Kidney glomerular epithelial cell (primary cell): ENCODE measurements at places on chromosomes 2 and 18.
A peak's percentile ranks its signal among the peaks of the same experiment; 100 is the strongest.

- DNase-seq, result peak; percentile 33
Observed at GRCh38 chr2:231680992-231681852, 27.1 kb upstream of the PTMA start.

GRCh38 chr2:118689456-118689855 lies 158.0 kb downstream of the EN1 start:
- DNase-seq, result no peak

GRCh38 chr2:19818543-19818942 lies 83.2 kb downstream of the TTC32 start:
- no peak for DNase-seq

DNA sequence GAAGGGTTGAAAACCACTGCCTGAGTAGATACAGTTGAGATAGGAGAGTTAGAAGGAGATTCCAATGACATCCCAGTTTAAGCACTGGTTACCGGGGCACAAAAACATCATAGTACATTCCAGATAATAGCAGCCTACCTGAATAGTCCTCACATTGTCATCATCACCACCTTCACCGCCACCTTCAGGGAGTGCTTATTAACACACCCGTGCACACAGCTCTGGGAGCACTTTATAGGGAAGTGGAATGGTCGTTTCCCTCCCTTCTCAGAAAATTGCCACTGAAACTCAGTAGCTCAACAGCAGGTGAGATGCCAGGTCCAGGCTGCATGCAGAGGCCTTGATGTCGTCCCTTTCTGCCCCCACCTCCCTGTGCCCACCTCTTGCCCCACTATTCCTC lies 8.2 kb downstream of the SERPINB7 start:
- DNase-seq, result no peak

DNA sequence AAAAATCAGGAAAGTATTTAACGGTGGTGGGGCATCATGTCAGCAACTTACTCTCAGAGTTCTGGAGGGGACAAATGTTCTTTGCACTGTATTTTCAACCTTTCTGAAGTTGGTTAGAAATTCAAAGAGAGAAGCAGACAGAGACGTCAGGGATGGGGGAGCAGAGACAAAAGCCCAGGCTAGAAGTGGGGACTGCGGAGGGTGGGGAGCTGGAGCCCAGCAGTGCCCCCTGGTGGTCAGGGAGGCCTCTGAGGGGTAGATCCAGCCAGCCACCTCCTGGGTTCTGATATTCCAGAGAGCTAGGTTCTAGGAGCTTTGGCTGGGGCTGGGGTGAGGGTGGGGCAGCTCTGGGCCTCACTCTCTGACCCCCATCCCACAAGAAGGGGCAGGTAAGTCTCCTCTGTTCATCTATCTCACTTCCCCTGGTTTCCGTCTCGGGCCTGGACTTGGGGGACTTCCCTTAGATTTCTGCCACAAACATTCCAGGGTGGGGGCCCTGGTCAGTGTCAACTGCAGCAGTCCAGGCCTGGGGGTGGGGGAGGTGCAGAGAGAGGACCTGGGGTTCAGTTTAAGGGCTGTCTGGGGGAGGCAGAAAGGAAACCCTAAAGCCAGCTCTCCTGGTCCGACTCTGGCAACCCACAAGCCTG lies 8.9 kb downstream of the TNS1 start:
- no peak for DNase-seq

DNA sequence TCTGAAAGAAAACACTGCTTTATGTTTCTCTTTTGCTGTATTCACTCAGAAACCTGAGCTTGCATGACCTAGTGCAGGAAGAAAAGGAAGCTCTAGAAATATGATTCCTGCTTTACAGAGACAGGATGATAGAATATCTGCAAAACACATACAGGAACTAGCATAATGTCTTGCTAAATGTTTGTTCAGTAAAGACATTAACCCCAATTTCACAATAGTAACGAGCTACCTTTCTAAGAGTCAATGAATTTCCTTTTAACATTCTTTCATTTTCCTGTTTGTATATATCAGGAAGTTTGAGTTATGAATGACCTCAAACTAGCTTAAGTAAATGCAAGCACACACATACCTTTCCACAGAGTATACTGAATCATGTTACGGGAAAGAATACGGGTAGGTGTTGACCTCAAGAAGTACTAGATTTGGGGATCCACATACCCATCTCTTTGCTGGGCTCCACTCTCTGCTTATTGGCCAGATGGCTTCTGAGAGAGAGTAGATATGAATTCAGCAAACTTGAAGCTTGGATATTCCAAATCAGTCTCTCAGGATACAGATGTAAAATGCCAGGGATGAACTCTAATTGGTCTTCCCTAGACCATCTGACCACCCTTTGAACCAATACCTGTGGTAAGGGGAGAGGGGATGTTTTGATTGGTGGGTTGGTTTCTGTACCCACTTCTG lies 18.2 kb upstream of the ACSL3 start:
- DNase-seq, result no peak

- DNase-seq, result no peak
Observed at GRCh38 chr2:100107906-100108647, 34.3 kb downstream of the AFF3 start.

DNA sequence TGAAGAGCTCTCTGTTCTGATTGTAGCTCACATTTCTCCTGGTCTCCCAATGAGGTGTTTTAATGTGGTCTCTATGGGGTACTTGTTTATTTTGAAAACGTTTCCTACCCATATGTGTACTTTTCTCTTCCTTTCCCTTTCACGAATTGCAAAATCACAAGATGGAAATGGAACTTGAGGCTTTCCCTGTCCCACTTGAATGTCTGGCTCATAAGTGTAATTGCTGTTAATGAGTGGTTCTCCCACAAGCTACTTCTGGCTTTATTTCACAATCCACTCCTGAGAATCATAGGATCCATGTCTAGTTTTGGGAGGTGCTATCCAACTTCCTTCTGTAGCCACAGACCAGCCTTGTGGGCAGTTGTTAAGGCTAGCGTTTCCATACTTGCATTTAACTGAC lies 81.1 kb upstream of the CAVIN2 start:
- DNase-seq, result peak; percentile 62

DNA sequence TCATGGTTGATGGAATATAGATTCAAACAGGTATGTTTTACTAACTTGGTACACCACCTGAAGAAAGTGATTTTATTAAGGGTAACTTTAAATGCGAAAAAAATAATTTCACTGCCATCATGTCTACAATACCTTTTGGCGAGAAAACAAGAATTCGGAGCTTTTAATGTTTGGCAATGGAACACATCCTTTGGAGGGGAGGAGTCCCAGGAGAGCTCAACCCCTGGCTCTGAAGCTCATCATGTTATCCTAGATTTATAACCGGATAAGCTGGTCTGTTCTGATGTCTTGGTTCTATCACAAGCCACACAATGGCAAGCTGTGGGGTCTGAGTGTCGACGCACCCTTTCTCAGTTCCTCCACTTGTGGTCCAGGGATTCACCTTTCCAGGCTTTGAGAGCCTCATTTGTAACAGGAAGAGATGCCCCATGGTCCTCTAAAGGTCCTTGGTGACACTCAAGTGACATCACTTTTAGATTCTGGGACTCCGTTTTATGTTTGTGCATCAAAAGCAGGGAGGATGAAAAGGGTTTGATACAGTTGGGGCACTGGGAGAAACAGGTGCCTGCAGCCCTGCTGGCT lies 172.7 kb downstream of the BCL2 start:
- no peak for DNase-seq

DNA sequence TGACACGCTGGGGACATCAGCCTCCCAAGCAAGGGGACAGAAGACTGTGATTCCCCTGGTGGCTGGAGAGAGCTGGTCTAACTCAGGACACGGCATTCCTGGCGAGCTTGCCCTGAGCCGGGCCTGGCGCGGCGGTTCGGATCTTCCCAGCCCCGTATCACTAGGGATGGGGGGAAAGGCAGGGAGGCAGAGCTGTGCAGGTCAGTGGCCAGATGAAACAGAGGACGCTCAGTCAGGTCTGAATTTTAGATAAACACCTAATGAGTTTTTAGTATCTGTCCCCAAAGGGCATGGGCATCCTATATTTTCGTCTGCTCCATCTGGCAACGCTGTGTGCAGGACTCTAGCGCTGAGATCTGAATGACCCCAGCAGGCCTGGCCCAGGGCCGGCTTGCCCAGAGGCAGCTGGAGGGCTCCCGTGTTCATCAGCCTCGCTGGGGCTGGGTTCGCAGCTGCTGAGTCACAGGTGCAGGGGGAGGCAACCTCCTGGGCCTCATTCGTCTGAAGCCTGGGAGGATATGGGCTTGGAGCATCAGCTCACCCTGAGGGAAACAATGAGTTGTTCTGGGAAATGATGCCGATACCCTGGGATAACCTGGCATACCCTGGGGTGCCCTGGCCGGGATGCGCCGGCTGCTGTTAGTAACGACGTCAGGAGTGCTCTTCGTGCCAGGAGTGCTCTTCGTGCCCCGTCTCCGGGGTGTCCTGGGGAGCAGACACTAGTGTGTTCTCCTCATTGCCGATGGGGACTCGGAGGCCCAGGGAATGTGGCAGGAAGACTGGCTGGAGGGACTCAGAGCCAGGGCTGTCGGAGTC lies 48.1 kb upstream of the HPCAL1 start:
- peak; percentile 1 for DNase-seq

GRCh38 chr18:8373486-8373885 lies 235.8 kb upstream of the RAB12 start:
- no peak for DNase-seq

GRCh38 chr2:96873651-96874096 lies 3.8 kb upstream of the SEMA4C start:
- no peak for DNase-seq

DNA sequence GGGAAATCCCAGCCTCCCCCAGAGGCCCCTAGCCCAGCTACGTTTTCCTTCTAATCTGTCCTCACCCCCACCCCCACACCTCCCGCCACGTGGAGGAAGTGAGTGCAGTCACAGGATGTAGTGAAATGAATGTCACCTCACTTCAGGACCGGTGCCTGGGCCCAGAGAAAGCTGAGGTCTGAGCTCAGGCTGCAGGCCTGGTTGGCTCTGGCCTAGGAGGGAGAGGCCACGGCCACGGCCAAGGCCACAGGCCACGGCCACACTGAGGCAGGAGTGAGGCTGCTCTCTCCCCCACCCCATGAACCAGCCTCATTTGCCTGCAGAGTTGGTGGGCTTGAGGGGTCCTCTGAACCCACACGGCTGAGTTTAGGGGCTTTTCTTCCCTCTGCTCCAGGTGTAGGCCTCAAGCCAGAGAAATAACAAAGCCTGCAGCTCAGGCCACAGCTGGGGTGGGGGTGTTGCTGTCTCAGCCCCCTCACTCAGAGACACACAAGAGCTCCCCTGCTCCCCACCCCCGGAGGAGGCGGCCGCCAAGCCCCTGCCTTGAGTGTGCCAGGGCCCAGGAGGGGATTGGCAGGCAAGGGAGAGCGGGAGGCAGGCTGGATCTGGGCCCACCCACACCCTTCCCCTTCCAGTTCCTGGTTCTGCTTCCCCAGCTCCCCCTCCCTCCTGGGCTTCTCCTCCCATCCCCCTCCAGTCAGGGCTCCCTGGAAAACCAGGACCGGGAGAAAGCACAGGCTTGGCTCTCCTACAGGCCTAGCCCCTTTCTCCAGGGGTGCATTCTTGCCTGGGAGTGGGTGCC lies 27.0 kb downstream of the DNMT3A start:
- no peak for DNase-seq

- no peak for DNase-seq
Observed at GRCh38 chr2:45285311-45285710, 276.1 kb upstream of the SIX2 start.
